ENCODE measurements at places on chromosomes 3 and 15.

GRCh38 chr15:88704791-88705768 is 66.3 kb downstream of the ISG20 start:
- peak; percentile 23 for DNase-seq

DNA sequence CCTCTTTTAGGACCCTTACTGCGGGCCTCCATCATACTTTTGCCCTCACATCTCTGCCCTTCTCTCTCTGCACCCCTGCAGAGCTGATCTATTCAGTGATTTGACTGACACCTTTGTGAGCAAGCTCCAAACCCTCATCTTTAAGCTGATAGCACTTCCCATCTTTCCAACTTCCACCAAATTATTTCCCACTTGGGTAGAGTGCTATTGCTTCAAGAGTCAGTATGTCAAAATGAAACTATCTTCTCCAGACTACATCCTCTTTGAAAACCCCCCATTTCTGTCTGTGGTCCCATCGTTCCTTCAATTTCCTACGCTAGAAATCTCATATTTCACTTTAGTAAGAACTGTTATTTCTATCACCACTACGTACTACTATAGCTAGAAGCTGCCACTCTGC is 19.7 kb downstream of the ZWILCH start:
- DNase-seq = no peak

DNA sequence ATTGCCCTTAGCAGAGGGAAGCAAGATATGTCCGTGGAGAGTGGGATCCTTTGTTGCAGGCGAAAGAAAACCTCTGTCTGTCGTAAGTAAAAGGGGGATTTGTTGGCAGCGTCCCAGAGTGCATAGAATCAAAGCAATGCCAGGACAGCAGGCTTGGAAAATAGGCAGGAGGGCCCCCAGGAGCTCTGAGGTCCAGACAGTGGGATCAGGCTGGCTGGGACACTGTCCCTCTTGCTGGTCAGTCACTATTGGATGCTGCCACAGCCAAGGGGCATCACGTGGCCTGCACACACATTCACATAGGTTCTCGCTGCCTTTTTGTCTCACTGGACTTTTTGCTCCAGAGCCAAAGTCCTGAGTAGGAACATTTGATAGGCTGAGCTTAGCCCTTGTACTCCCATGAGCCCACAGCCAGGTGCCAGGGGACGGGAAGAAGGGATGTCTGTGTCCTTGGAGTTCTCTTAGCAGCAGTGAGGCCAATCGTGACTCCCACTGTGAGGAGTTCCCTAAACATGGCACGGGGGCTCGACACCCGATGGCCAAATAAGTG is 10.7 kb downstream of the MUC20 start:
- no peak for DNase-seq

DNA sequence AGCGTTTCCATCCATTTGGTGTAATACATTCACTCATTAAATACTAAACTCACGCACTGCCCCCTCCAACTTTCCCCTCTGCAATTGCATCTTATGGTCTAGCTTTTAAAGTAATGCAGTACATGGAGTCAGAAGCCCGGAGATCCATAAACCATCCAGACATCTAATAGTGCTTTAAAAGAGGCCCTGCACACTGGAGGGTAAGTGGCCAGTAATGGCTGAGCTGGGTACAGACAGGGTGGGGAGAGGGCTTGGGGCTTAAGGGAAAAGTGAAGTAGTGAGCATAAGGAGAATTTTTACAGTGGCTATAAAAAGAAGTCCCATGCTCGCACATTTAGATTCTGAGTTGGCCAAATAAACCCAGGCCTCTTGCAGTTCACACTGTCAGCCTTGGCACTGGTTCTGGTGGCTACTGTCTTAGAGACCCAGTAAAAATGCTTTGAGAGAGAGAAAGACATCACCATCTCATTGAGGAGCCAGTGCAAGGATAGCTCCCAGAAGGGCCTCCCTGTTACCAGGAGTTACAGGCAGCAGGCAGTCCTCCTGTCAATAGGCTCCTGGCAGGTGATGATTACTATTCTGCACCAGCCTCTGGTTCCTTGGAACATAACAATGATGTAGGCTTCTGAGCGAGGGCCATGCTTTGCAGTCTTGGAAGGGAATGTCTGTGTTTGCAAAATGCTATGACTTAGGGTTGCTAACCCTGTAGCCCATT is 112.6 kb upstream of the NEO1 start:
- DNase-seq = no peak

GRCh38 chr3:20066850-20067617 is 26.8 kb downstream of the KAT2B start:
- DNase-seq = peak; percentile 30

DNA sequence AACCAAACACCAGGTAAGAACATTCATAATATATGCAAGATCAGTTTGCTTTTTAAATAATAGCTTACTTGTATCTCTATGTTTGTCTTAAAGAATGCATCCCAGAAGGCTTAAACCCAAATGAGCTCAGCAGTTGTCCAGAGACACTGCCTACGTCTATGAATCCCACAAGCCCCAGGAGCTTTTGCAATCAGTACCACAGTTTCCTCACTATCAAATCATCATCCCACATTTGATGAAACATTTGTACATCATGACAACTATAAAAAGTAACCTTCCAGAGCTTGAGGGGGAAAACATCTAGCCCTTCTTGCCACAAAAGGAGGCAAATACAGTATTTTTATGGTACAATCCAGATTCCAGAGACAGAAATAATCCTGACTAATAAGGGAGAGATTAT is 63.7 kb downstream of the ATP8B4 start:
- DNase-seq = no peak

DNA sequence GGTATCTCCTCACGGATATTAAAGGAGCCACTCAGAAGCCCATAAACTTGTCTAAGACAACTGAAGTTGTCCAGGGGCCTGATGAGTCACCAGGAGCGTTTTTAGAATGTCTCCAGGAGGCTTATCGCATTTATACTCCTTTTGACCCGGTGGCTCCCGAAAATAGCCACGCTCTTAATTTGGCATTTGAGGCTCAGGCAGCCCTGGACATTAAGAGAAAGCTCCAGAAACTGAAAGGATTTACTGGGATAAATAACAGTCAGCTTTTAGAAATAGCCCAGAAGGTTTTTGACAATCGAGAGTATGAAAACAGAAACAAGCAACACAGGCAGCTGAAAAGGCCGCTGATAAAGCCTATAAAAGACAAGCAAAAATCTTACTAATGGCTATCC is 4.1 kb downstream of the DET1 start:
- no peak for DNase-seq

GRCh38 chr15:76391847-76392246 is 55.3 kb downstream of the ISL2 start:
- no peak for DNase-seq
